ENCODE measurements at places on chromosomes 4 and X.
A peak's percentile ranks its signal among the peaks of the same experiment; 100 is the strongest.

DNA sequence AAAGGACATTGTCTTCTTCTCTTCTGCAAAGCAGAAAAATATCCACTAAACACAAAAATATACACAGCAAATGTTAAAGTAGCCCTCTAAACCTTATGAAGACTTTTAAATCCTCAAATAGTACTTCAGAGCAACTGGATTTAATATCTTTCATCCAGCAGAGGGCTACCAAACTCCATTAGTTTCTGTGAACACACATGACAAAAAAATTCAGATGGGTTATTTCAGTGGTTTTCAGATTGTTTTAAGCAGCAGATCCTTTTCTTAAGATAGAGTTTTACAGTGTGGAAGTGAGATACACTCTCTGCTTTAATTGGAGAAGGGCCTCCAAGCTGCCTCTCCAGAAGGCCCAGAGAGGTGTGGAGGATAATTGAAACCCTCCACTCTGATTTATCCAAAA lies 56.7 kb downstream of the ANK2 start:
- DNase-seq: peak; percentile 63

GRCh38 chrX:17990532-17990931 lies 129.4 kb upstream of the RAI2 start:
- no peak for DNase-seq

DNA sequence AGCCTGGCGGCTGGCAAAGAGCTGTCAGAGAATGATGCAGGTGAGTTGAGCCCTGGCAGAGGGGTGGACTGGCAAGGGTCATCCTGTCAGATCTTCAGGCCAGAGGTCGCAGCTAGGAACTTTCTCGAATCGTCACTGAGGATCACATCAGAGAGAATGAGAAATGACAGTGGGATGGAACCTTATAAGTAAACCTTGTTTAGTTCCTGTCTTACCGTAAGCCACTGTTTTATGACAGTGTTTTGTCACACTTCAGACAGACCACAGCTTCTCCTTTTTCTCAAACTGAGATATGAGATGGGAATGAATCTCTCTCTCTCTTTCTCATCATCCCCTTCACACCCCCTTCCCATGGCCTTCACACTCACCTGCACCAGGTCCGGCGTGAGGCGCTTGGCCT lies 9.3 kb downstream of the DIPK2B start:
- no peak for DNase-seq

GRCh38 chr4:181569553-181569952 lies 673.6 kb upstream of the TENM3 start:
- peak; percentile 59 for DNase-seq

DNA sequence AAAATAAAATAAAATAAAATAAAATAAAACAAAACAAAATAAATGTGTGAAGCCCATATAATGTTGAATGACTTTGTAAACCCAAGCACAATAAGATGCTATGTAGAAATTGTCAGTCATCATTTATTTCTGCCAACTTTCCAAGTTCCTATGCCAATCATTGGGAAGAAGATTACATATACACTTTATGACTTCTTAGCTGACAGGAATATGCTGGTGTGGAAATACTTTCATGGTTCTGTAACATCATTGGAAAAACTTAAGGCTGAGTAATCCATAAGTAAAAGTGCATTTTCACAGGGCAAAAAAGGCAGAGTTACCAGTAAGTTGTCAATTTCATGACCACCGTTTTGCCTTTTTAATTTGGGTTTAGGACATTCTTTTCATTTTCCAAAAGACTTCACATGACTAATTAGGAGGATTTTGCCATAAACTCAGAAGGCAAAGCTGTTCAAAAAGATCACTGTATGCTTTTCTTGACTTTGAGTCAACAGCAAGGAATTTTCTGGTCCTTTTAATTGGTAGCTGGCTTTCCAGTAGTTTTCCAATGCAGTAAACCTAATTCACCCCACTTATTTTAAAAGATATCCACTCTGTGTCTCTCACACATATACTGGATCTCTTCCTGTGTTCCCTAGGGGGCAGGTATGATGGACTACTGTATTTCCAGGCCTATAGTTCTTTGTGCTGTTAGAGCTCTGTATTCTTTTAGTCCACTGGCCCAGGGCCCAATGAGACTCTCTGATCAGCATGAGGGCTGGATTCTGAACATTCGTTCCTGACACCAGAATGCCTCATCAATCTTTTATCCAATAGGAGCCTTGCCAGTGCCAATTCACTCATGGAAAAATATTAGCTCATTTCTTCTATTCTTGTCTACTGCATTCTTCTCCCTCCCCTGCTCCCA lies 26.2 kb upstream of the SCRG1 start:
- DNase-seq: peak; percentile 90

GRCh38 chr4:70721747-70722146 lies at the start of gene RUFY3:
Gene RUFY3 (plus strand): TSS chr4:70721964. CDS start chr4:70722574, 610 bp downstream.
- peak; percentile 95 for DNase-seq
